Right ventricle myocardium superior (tissue), 1 donor: ENCODE measurements at places on chromosomes 5 and 9.

GRCh38 chr5:118392491-118392890 is 595.9 kb downstream of the DTWD2 start:
- no peak for DNase-seq

- no peak for DNase-seq
Observed at GRCh38 chr5:93915142-93915553, 173.7 kb upstream of the POU5F2 start.

- no peak for DNase-seq
Observed at GRCh38 chr9:27602142-27602861, 29.0 kb upstream of the C9orf72 start.

GRCh38 chr5:137901011-137901817 is 12.0 kb downstream of the PKD2L2 start:
- DNase-seq = no peak

- DNase-seq = no peak
Observed at GRCh38 chr5:175743676-175744210, 85.9 kb downstream of the HRH2 start.

DNA sequence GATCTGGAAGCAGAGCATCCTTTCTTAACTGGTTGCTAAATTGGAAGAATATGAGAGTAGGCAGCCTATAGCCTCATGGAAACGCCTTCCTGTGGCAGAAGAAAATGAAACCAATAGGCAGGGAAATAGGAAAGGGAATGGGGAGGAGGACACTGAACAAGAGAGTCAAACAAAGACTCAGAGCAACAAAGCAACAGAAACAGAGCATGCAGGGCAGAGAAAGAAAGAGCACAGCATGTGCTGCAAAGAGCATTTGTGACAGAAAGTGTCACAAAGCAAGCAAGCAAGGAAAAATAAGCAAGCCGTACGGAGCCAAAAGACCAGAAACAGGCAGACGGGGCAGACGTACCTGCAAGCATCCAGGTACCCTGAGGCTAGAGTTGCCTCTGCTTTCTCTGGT is 123.1 kb downstream of the RAPGEF6 start:
- DNase-seq = no peak

GRCh38 chr5:59608745-59609144 is 284.8 kb downstream of the PDE4D start:
- DNase-seq = no peak

DNA sequence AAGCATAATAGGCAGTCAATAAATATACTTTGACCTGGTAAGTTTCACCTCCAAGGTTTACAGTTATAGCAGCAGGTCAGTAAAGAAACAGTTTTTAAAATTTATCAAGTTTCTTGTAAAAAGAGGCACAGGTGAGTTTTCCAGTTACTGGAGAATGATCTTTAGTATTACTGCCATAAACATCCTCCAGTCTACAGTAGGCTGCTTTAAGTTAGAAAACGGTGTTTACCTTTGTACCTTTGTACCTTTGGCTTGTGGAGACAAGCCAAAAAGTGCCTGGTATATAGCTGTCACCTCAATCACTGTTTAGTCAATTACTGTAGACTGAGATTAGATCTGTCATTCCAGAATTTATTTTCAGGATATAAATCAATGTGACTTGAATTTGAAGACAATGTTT is 42.7 kb upstream of the SRFBP1 start:
- no peak for DNase-seq

GRCh38 chr9:36818965-36819870 is 214.8 kb downstream of the PAX5 start:
- DNase-seq = no peak

- DNase-seq = no peak
Observed at GRCh38 chr9:132078699-132079356, 839 bp downstream of the MED27 start.

- no peak for DNase-seq
Observed at GRCh38 chr5:65771266-65771665, 49.3 kb downstream of the NLN start.

- no peak for DNase-seq
Observed at GRCh38 chr9:136059851-136060670, 35.0 kb downstream of the NACC2 start.

- no peak for DNase-seq
Observed at GRCh38 chr5:181170237-181170825, 22.9 kb downstream of the OR2V2 start.

DNA sequence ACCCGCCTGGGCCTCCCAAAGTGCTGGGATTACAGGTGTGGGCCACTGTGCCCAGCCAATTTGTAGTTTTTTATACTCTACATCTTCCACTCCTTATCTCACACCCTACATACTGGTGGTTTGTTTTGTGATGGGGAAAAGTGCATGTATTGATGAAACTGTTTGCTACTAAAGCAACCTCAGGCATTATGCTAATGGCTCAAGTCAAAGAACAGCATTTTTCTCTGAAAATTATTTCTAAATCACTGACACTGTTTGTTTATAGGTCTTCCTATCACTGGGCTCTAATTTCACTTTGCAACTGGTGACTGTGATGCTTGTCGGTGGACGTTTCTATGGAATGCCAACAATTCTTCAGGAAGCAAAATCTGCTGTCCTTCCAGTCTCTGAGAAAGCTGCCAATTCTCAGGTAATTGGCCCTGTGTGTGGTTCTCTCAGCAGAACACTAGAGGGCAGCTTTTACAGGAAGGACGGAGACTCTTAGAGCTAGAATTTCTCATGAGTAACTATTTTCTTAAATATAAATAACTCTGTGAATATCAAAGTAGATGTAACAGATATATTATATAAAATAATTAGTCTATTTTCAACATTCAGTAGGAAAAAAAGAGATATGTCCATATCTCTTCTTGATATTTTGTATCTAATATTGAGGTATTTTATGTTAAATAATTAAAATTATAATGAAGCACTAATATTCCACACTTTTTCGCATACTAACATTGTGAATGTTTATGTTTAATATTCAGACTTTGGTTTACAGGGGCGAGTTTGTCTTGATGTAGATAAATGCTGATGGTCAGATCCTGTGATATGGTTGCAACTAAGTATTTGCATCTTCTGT is 244.1 kb downstream of the ADGRV1 start:
- DNase-seq = no peak

DNA sequence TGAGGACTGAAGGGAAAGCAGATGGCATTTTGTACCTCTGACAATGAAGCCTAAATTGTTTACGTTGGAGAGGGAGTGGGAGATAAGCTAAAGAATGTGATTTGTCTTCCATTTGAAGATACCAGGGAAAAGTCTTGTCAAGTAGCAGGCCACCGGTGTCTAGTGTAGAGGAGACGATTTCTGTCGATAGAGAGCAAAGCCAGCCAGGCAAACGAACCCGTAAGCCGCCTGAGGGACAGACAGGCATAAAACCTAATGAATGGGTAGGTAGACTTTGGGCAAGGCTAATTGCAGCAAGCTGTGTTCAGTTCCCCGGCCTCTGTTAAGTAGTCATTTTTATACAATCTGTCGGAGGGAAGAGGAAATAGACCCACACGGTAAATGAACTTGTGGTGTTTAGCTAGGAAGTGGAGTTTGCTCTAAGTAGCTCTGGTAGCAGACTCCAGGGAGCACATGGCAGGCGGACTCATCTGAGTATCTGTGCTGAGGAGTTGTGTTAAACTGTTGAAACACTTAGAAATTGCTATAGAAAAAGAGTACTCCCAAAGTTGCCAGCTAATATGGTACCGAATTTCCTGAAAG is 28.8 kb downstream of the SMARCA2 start:
- DNase-seq = no peak

GRCh38 chr5:66021585-66021984 is 95.2 kb downstream of the ERBIN start:
- no peak for DNase-seq

DNA sequence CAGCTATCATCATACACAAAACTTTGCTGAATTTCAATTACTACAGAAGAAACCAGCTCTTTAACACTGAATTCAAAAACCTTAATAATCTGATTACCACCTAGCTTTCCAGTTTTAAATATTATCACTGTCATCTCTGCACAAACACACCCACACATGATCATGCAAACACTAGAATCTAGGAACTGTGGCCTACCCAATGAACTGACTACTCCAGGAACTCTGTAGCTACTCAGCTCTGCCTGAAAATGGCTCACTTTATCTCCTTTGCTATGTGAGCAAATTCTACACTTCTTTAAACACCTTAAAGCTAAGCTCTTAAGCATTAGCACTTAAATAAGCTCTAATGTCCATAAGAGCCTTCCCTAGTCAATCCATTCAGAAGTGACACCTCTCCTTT is 123.3 kb upstream of the DPYSL3 start:
- DNase-seq = no peak

GRCh38 chr9:105355781-105356180 is 92.1 kb upstream of the FSD1L start:
- no peak for DNase-seq

GRCh38 chr5:33105521-33105941 is 335.2 kb upstream of the TARS1 start:
- no peak for DNase-seq

DNA sequence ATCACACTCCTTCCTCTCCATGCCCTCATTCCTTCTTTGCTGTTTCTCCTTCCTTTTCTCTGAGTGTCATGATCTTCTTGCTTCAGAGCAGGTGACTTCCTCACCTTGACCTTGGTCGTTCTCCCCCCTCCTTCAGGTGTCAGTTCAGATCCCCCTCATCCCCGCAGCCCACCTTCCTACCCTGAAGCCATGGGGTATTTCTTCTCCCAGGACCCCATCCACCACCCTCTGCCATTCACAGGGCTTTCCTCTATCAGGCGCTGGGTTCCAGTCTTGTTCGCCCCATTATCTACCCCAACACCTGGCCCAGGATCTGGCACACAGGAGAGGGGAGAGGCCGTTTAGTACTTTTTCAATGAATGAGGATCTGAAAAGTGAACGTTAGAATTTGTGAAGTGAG is 101.0 kb downstream of the NSG2 start:
- DNase-seq = no peak

DNA sequence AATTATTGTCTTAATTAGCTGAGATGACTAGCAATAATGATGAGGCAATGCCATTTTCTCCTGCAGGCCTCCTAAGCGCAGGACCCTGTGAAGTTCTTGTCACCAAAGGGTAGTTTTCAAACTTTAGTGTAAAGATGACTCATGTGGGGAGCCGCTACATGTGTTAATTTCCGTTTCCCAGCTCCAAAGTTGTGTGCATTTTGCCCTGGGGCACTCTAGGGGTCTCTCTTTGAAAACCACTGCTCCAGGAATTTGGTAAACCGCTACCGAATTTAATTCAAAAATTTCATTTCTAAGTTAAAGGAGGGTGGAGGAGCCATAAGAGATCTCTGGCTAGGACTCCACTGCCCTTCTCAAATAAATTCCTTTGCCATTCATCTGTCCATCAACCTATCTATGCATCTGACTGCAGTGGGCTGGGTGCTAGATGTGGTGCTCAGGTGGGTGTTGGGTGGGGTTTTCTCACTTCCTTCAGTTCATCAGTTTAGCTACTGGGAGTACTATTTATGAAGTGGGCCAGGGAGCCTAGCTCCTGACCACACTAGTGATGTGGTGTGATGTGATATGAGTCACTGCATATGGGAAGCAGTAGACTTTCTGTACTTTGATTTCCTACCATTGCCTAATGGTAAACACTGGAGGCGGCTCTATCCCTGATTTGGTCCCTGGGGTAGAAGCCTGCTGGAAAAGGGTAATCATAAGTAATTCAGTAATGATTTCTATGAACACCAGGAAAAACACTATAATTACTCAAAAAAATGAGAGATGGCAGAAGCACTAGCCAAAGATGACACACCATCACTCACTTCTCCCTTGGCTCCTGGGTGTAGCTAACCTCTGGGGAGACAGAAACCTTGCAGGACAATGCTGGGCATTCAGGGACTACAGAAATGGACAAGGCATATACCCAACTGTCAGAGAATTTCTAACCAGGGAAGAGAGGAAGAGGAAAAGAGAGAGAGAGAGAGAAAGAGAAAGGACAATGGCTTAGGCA is 4.0 kb upstream of the ZSWIM6 start:
- DNase-seq = no peak

GRCh38 chr5:172111852-172112225 is 76.2 kb downstream of the STK10 start:
- DNase-seq = no peak

- no peak for DNase-seq
Observed at GRCh38 chr9:4092793-4093709, 206.8 kb downstream of the GLIS3 start.

DNA sequence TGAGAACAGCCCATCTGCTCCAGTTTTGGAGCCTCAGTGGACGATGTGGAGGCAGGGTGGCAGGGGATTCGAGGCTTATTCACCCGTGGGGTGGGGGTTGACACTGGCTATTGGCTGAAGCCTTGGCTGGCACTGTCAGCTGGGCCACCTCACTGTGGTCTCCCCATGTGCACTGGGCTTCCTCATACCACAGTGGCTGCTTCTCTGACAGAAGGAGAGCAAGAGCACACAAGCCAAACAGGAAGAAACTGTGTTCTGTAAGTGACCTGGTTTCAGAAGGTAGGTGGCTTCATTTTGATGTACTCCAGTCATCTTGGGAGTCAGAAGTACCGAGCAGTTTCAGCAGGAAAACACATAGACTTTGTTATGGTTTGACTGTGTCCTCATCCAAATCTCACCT is 24.7 kb upstream of the CTNND2 start:
- no peak for DNase-seq

GRCh38 chr5:115946655-115947054 is 15.6 kb upstream of the LVRN start:
- DNase-seq = no peak

DNA sequence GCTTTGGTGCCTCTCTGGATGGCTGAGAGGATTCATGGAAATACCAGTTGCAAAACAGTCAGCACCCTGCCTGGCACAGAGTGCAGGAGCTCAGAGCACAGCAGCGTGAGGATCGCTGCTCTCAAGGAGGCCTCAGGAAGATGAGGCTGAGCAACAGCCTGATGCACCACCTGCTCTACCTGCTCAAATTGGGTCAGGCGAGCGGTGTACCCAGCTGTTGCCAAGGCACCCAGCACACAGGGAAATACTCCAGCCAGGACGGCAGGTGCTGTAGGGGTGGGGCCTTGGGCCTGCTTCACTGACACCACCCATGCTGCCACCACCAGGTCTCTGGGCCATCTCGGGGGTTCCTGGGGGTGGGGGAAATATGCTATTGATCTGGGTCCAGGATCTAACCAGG is 4.3 kb downstream of the EEIG1 start:
- peak; percentile 27 for DNase-seq

- no peak for DNase-seq
Observed at GRCh38 chr5:152932621-152933020, 527.5 kb upstream of the NMUR2 start.

- no peak for DNase-seq
Observed at GRCh38 chr5:53169933-53170332, 60.4 kb upstream of the MOCS2 start.

DNA sequence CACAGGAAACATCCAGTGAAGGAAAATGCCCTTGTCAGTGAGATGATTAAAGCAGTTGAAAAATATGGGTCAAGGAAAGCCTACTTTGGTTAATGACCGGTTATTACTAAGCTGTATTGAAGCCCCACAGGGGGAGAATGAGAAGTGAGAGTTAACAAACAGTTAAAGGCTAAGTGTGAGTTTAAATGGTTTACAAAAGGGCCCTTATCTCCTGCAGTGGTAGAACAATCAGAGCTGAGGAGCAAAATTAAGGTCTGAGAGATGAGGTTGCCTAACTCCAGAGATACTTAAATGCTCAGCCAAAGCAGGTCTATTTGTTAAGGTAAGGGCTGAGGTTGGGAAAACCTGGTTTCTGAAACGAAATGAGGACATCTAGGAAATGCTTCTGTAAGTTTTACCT is 75.1 kb upstream of the FER start:
- DNase-seq = no peak

GRCh38 chr5:172180936-172181335 is 7.1 kb downstream of the STK10 start:
- DNase-seq = no peak
